Naive thymus-derived CD8-positive, alpha-beta T cell (primary cell): ENCODE measurements at places on chromosomes 4 and X.

DNA sequence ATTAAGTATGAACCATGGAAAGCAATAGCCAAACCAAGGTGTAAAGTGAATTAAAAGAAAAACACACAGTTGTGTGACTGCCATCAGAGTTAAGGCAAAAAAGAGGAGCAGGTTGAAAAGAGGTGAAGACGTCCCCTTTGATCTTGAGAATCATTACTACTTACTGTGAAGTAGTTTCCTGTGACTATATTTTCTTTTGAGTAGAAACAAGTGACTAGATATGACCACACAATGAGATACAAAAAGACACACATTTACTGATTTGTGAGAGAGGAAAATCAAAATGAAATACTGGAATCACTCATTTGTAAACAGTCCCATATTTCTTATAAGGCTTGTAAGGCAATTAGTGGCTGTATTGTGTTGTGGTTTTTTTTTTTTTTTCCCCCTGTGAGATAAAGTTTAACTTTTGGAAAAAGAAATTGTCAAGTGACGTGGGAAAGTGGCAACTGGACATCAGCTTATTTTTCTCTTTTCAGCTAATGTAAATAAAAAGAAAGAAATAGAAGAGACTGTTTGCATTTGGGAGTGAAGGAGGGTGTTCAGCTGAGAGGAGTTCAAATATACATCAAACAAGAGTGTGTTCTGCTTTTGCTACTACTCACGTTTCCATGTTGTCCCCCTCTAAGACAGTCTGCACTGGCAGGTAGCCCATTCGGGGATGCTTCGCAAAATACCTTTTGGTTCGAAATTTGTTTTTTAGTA, 106.4 kb upstream of the FTHL17 start:
- no peak for DNase-seq

DNA sequence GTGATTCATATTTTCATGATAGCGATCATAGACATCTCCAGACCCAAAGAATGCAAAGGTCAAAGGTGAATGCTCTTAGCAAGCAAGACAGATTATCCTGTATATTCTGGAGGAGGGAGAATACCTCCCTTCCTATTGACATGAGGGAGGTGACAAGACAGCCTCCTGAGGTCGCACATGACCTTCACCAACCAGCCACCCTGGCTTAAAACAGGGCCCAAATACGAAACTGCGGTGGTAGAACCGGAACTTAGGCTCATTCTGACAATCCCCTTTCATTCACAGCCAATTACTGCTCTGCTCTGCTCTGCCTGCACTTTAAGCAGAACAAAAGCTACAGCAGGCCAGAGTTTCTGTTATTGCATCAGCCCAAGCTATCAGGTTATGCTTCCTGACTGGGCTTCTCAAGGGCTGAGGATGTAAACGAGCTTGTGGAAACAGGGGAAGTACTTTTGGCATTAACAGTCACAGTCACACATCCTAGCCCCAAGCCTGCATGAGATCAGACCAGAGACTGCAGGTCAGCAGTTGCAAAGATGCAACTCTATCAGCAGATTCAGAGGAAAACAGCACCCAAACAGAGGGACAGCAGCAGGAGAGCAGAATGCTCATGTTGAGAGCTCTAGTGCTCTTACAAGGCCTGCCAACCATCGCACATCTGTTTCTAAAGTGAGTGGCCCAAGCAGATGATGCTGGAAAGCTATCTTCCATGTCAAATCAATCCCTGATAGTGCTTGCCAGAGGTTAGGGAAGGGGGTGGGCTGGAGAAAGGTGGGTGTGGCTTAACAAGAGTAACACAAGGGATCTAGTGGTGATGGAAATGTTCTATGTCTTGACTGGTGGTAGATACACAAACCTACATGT, 51.3 kb upstream of the MAP3K15 start:
- DNase-seq: no peak

GRCh38 chr4:55618546-55619143, 17.5 kb downstream of the NMU start:
- no peak for DNase-seq

- DNase-seq: no peak
Measured at GRCh38 chr4:140220058-140220457, 66.1 kb upstream of the MAML3 start.

DNA sequence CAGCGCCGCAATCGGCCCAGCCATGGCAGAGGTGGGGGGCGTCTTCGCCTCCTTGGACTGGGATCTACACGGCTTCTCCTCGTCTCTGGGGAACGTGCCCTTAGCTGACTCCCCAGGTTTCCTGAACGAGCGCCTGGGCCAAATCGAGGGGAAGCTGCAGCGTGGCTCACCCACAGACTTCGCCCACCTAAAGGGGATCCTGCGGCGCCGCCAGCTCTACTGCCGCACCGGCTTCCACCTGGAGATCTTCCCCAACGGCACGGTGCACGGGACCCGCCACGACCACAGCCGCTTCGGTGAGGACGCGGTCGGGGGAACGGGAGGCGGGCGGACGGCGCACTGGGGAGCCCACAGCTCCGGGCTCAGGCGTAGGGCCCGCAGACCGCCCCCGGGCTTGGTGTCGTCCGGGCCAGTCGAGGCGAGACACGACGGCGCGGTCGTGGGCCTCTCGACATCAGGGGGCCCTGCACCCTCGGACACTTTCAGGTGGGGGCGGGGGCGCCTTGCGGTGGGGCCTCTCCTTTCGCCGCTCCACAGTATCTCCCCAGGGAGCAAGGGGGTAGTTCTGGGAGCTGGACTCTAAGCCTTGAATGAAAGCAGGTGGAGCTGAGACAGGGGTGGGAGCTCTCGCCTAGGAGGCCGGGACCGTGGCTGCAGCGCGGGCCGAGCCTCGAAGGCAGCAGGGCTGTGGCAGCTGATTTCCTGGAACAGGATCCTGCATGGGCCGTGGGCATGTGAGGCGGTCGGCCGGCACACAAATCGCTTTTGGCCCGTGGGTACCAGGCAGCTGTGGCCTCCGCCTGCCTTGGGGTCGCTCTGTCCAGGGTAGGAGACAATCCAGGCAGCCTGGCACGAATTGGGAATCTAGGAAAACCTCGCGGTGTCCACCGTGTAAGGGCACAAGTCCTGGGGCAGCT, 722 bp downstream of the FGF16 start:
- no peak for DNase-seq

DNA sequence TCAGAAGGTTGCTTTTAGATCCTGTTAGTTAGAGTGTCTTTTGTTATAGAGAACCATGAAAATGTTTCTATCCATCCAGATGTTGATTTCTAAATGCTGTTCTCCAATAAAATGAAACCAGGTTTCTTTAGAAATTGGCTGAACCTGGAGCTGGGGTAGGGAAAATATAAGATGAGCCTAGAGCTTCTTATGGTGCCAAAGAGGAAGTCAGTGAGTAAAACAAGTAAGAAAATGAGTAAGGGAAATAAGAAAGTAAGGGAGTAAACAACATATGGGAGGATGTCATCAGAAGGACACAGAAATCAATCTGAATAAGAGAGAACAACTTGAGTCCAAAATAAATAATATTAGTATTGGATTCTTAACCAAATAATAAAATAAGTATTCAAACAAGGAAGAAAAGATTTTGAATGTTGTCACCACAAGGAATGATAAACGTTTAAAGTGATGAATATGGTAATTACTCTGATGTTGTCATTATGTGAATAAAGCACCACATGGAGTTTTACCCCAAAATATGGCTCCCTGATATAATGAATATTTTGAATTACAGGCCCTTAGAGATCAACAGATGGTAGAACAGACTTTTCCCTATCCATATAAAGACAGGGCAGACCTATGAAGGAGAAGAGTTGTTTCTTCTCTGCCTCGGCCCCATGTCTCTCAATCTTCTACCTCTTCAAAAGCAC, 506.1 kb downstream of the IL15 start:
- no peak for DNase-seq
